ENCODE measurements at places on chromosomes 2 and 18. TPM values are rescaled to one million over a fixed set of nuclear protein-coding genes. Genes with fewer than 3 reads are reported as not detected.

The GPR55 gene
- total RNA-seq: 0.08 TPM

The TRAF3IP1 gene
- 12.9 TPM for total RNA-seq

The LAPTM4A gene
- total RNA-seq: 339 TPM

The MAL gene
- total RNA-seq: 0.32 TPM

The RNU2-63P gene
- total RNA-seq: not detected

The TEX44 gene
- total RNA-seq: not detected

The REEP1 gene
- 9.3 TPM for total RNA-seq

Measured in adrenal gland (tissue), 19 donors.